NCI-H187 (cell line): ENCODE measurements at places on chromosomes 16 and 17.

- no peak for DNase-seq
Observed at GRCh38 chr16:25224731-25225319, 8.1 kb downstream of the AQP8 start.

GRCh38 chr17:31492880-31493655 is 101.6 kb downstream of the RAB11FIP4 start:
- DNase-seq = no peak

DNA sequence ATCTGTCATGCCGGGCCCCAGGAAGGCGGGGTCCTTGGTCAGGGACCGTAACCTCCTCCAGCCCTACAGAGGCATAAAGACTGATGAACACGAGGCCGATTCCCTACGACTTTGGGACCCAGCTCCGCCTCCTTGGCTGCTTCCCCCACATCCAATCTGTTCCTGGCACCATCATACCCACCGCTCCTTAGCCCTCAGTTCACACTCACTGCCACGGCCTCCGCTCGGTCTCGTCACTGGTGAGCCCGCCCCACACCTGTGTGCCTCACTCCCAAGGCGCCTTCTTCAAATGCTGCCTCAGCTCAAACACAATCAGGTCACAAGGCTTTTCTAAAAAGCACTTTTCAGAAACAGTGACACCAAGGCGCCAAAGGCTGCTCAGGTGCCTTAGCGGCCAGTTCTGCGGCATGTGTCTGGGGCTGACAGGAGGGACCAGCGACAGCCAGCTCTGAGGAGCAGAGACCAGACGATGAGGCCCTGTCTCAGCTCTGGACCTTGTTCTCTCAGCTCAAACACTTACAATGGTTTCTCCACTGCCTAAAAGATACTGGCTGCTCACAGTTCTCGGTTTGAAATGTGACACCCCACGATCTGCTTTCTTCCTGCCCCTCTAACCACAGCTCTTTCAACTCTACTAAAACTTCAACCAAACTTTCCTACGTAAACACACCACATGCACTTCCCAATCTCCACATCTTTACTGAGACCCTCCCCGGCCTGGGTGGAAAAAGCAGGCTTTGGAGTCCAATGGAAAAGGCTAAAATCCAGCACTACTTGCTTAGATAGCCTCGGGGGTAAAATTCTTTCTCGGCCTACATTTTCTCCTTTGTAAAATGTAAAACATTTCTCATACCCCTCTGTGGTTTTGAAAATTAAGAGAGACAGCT is 33.2 kb downstream of the CYB5D2 start:
- DNase-seq = no peak

- DNase-seq = no peak
Observed at GRCh38 chr17:63995626-63996025, 2.5 kb upstream of the PRR29 start.

GRCh38 chr17:82865274-82865673 is 25.5 kb upstream of the ZNF750 start:
- DNase-seq = no peak

GRCh38 chr17:65020284-65020683 is 36.3 kb downstream of the GNA13 start:
- DNase-seq = no peak

- DNase-seq = no peak
Observed at GRCh38 chr17:3962965-3963236, 1.3 kb downstream of the ATP2A3 start.

GRCh38 chr17:30237296-30238002 is 2.0 kb upstream of the SLC6A4 start:
- no peak for DNase-seq

DNA sequence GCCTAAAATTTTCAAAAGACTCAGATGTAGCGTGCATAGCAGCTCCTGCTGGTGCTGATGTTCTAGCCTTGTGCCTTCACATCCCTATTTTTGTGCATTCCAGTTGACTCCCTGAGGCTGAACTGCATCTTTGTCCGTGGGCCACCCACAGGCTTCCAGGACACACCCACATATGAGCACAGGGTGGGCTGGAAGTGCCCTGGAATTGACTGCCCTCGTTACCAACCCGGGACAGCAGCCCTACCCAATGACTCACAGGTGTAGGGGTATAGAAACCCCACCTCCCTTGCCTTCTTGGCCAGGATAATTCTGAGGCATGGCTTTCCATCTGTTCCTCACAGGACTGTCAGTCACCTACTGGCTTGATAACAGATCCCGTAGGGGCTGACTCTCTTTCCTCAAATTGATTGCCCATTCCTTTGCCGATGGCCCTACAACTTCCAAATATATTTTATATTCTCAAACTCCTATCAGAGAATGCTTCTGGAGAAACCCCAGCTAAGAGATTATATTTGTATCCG is 65.9 kb upstream of the CDH13 start:
- no peak for DNase-seq

- DNase-seq = no peak
Observed at GRCh38 chr17:37693328-37693727, 50.1 kb upstream of the DDX52 start.

DNA sequence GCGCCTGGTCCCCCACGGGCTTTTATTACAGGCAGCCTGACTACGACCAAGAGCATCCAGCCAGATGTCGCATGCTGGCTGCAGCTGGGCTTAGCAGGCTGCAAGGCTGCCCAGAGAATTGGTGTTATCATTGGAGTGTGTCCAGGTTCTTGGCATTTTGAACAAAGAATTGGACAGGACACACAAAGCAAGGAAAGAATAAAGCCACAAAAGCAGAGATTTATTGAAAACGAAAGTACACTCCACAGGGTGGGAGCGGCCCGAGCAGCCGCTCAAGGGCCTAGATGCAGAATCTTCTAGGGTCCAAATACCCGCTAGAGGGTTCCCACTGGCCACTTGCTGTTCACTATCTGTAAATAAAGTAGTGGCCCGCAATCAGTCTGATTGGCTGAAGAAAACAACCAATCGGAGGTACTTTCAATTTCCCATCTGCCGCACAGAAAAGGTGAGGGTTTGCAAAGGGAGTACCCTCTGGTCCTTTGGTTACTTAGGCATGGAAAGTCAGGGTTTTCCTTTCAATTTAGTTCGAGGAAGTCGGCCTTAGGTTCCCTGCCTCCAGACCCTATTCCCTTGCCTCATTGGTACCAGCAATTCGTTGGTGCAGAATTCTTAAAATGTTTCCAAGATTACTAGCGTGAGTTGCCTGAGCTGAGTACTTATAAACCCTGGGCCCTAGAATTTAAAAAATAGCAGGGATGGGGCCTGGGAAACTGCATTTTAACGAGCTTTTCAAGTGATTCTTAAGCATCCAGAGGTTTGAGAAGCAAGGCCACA is 38.5 kb upstream of the CNEP1R1 start:
- DNase-seq = no peak

- DNase-seq = no peak
Observed at GRCh38 chr17:50312308-50312707, 33.6 kb upstream of the XYLT2 start.

DNA sequence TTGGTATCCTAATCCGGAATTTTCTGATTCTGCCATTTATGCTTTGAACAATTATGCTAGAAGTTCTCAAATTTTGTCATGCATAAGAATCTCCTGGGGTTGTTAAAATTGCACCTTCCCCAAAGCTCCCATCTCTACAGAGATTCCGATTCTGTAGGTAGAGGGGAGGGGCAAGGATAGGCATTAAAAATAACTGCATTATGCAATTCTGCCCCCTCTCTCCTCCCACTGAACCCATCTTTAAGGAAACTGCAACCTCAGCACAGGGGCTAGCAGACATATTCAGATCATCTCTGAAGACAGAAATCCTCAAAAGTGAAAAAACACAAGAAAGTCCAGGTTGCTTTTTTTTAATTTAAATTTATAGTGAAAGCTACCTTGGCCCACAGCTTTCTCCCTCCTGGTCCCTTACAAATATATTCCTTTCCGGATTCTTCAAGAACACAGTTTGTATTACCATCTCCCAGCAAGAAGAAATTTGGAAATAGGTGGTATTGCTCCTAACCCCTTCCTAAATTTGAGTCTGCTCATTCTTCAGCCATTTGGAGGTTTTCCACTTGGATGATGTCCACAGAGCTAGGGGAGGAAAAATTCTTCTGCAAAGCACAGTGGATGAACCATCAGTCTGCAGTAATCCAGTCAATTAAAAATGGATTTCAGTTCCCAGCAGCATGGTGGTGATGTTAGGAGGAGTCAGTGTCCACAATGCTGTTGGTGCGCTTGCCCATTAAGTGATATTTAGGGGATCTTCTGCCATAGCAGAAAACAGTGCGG is 67.7 kb downstream of the RBFOX1 start:
- DNase-seq = no peak

- no peak for DNase-seq
Observed at GRCh38 chr17:57868007-57868909, 18.4 kb upstream of the MRPS23 start.

DNA sequence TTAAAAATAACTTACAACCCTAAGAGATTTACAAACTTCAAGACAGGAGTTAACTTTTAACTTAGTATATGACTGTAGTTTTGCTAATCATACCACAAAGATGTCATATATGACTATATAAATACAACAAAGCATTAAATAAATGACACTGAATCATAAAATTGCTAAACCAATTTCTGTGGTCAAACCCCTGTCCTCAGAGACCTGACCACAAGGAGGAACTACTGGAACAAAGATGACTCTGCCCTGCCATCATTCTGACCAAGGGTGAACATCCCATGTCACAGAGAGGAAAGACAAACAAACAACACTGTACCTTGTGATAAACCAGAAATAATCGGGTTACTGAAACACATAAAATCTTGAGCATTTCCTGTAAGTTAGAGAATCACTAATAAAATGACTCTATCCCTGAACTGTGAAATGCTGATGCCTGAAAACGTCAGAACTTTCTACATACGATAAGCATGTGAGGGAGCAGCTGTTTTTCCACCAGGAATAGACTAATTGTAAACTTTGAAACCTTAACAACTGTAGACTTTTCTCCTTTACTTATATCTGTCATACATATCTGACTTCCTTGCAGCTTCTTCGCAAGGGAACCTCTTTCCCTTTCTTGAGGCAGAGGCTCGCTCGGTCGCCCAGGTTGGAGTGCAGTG is 47.9 kb downstream of the WDR59 start:
- no peak for DNase-seq

GRCh38 chr17:67435122-67435521 is 58.0 kb downstream of the PITPNC1 start:
- no peak for DNase-seq

DNA sequence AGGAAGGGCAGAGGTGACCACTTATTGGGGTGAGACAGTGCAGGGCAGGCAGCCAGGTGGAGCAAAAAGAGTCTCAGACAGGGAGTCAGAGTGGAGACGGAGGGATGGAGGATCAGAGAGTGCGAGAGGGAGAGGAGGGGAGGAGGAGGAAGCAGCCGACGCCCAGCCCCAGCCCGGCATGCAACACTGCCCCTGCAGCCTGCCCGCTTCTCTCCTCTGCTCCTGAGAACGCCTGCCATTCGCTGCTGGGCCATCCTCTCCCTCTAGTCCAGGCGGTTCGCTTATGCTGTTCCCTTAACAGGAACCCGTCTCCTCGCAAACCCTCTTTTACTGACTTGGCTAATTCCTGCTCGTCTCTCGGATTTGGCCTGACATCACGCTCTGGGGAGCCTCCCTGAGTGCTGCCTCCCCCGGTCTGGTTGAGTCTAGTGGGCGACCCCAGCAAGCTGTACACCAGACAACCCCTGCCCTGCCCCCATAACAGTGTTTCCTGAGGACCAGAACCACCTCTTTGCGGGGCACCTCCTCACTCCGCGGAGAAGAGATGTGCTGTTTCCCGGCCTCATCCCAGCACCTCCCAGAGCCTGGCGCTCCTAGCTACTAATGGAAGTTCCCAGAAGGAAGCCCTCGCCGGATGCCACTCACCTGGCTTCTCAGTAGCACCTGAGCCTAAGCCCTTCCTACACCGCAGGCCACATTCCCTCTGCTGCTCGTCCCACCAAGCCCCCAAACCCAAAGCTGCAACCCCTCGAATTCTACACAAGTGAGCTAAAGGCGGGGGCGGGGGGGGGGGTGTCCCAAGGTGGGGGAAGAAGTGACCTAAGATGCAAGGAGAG is 61.2 kb upstream of the CCL1 start:
- no peak for DNase-seq

GRCh38 chr17:30148376-30148775 is 31.8 kb downstream of the NSRP1 start:
- DNase-seq = no peak

DNA sequence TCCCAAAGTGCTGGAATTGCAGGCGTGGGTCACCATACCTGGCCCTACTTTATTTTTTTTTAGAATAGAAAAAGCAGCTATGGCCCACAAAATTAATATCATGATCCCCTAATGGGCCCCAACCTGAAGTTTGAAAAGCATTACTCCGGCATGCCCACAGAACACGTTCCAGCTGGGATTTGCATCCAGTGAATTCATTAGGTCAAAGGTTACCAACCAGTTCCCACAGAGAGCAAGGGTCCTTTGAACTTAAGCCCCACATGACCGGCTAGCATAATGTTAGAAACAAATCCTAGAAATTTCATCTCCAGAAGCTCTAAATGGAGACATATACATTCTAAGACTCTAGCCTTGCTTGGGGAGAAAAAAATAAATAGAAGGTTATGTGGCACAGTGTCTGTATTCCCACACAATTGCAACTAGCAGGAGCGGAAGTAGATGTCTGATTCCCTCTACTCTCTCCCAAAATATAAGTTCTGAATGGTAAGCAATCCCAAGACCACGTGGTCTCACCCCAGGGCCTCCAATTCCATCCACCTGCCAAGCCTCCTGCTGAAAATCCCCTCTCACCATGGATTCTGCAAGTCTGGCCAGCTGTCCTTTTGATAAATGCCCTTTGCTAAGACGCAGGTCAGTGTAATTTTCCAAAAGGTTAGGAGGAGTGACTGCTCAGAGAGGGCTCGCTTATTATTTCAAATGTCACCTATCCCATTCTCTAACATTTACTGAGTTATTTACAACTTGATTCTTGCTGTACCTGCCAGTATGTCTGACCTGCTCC is 395.8 kb downstream of the NPIPA8 start:
- DNase-seq = no peak

DNA sequence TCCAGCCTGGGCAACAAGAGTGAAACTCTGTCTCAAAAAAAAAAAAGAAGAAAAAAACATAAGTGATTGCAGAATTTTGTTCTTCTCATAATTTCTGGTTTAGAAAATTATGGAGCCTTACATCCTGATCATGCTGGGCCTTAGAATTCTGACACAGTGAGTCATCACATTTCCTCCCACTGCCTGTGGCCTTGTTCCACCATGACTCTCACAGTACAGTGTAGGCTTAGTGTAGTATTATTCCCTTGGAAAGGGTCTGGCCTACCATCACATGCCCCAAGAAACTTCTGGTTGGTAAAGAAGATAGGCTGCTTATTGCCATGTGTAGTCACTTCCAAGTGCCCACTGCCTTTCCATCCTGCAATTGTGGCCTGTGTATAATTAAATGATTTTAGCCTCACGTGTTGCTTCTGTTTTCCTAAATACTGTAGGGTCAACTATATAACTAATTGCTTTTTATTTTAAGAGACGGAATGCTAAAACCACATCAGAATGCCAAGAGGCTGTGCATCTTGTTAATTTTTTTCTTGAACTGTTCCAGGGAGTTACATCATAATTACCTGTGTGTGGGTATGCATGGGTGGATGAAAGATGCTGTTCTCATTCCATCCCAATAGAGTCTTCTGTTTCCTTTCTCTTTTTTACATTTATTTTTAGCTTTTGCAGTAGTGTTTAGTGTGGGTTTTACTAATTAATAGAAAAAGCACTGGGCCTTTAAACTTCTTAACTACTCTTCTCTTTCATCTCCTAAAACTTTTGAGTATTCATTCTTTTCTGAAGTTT is 25.9 kb downstream of the OGFOD1 start:
- no peak for DNase-seq
